ENCODE measurements at places on chromosomes 1 and 21.

DNA sequence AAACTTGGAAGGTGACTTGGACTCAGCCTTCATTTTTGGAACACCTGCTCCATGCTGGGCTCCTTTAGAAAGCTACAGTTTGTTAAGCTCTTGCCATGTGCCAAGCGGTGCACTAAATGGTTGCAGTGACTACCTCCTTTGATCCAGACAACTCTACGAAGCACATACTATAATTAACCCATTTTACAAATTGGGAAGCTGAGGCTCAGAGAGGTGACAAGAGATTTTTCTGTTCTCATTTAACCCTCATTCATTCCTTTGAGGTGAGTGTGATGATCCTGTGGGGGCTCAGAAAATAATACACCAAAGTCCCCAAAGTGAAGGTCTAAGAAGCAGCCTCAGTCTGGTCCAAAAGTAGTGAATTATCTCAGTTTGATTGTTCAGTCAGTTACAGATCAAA is 1.6 kb upstream of the PAQR7 start:
- DNase-seq: no peak

- DNase-seq: no peak
Measured at GRCh38 chr1:236716160-236716559, 29.9 kb downstream of the ACTN2 start.

DNA sequence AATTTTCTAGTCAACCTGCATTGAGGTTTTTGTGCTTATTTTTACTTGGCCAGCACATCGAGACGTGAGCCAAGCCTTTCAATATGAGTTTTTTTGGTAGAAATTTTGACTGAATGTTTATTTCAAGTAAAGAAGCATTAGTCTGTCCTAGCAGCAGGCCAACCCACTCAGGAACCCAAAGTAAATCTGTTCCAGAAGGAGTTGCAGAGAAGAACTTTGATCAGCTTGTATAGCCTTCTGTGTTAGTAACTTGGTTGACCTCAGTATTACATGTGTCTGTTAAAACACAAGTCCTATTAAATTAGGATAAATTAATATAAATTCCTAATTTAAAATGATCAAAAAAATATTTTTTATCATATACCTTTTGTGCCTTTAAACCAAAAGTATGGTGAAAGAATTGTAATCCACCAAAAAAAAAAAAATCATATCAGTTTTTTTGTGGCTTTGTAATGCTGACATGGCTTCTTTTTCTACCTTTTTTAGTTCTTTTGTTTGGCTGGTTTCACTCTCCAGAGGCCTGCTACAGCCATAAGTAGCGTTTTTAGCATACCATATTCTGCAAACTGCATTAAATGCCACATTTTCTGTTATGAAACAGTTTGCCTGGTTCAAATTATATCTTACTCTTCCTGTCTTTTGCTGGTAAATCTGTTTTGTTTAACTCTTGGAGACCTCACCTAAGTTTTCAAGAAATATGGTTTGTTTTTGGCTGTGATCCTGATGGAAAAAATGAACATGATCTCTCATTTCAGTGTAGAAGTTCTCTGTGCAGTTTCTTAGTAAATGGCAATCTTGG is 39.5 kb downstream of the ATF6 start:
- no peak for DNase-seq

GRCh38 chr21:29704719-29705118 is 235.1 kb downstream of the GRIK1 start:
- DNase-seq: no peak

- no peak for DNase-seq
Measured at GRCh38 chr21:23690316-23690715, 1917.0 kb downstream of the MRPL39 start.

GRCh38 chr1:37755290-37755689 is 9.6 kb downstream of the EPHA10 start:
- no peak for DNase-seq

DNA sequence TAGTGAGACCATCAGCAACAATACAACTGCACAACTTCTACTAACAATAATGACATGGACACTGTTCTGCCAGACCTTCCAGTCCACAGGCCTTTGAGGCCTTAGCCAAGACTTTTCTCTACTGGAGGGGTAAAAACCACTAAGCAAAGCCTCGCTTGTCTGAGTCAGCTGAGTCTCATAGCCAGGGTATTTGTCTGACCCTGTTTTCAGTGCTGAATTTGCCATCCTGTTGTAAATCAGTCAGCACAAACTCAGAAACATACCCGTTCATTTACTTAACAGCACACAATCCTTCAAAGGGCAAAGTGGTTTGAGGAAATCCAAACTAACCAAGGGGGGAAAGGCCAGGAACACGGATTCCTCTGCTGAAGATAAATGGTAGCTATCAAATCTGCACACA is 537.8 kb downstream of the SMYD3 start:
- DNase-seq: no peak

DNA sequence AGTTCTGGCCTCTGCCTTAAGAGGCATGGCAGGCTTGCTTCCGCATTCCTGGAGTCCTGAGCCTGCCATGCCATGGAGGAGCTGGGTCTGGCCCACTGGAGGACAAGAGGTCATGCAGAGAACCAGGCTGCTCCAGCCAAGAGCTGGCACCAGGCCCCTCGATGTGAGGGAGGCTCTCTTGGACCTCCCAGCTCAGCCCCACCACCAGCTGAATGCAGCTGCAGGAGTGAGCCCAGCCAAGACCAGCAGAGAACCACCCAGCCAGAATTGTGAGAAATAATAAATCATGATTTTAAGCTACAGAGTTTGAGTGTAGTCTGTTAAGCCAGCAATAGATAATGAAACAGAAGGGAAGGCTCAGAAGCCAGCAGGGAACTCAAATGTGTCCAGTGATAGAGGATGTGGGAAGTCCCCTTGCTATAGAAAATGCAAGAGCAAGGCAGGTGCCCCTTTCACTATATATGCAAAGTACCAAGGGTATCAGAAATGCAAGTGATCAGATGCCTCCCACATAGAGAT is 118.4 kb downstream of the HIVEP3 start:
- DNase-seq: no peak

GRCh38 chr21:38300141-38300578 is 43.4 kb downstream of the KCNJ15 start:
- no peak for DNase-seq

- no peak for DNase-seq
Measured at GRCh38 chr21:43191521-43191920, 22.7 kb downstream of the CRYAA start.

DNA sequence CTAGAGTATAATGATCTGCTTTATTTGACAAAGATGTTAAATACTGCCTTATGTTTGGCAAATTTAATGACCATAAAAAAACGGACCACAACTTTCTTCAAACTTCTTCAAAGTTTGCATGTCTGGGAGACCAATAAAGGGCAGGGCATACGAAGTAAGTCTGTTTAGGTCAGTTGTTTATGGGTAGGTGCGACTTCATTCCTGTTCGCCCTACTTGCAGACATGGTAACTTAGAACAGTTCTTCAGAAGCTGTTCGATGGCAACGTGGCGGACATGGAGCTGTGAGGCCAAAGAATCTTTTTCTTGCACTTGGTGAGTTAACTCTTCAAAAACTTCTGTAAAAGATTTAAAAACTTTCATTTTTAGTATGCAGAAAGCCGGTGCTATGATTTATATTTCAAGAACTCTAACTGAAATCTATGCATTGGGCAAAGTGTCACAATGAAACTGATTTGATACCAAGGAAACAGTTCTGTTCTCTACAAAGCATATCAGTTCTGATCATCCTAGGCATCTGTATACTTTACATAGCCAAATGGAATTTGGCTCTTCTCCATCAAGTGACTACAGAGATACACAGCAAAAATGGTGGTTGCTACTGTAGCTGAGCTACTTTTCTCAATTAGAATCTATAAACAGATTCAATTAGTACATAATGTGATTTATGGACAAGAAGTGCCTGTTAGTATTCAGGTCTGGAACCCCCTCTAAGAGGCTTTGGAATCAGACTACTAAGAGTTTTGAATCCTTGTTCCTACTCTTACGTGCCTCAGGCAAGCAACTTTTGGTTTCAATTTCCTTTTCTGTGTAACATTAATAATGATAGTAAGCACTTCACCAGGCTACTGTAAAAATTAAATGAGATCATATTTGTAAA is 25.7 kb downstream of the C21orf91 start:
- no peak for DNase-seq

- DNase-seq: no peak
Measured at GRCh38 chr1:90067194-90067931, 72.5 kb downstream of the ZNF326 start.

- DNase-seq: no peak
Measured at GRCh38 chr1:224251741-224252146, 68.7 kb downstream of the DEGS1 start.

DNA sequence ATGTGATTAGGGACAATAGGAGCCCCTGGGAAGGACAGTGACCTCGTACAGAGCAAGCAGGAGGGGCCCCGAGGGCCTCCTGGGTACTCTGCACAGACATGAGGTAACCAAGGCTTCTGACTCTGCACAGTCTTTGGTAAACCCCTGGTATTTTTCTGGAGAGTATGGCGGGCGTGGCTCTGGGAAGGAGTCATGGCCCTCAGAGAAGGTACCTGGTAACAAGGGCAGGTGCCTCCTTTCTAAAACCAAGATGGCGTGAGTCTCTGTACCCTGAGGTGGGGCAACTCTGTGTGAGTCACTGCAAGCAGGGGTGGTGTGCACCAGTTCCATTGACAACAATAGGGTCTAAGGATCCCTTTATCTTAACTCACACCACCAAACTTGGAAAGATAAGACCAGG is 39.9 kb upstream of the SLC19A1 start:
- DNase-seq: no peak

- DNase-seq: no peak
Measured at GRCh38 chr1:234628089-234628488, 18.1 kb upstream of the IRF2BP2 start.

GRCh38 chr1:58338081-58338480 is 208.4 kb downstream of the OMA1 start:
- DNase-seq: no peak
